ENCODE measurements at places on chromosomes 2 and 18. TPM values are rescaled to one million over a fixed set of nuclear protein-coding genes. Genes with fewer than 3 reads are reported as not detected.

- DNase-seq, result no peak
Observed at GRCh38 chr2:59912042-59912441, 641.4 kb downstream of the BCL11A start.

GRCh38 chr2:217666338-217666737, 336.5 kb downstream of the TNS1 start:
- DNase-seq, result no peak

DNA sequence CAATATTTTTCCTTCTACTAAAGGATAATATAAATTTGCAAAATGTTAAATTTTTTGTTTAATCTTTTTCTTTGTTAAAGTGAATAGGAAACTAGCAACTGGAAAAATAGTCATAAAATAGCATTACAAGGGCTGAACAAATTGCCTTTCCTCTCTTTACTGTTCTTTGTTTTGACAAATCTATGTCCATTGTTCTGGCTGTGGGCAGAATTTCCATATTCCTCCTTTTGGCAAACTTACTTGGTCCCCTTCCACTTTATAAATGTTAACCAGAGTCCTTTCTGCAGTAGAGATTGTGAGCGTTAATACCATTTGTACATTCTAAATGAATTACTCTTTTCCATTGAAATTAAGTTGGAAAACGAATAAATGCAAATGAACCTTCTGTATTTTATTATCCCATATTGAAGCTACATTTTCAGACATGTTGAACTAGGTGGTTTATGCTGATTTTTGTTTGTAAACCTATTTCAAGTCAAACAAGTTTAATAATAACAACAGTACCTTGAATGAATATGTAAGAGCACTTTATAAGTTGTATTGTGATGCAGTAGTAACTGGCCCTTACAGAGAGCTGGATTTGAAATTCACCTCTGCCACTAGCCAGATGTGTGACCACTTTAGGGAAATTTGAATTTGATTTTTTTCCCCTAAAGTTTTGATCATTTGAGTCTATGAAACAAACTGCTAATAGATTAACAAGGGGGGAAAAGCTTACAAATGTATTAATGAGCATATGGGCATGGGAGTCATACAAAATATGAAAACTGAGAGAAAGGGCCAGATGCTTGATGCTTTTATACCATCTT, 3.3 kb downstream of the RNF125 start:
- no peak for DNase-seq

DNA sequence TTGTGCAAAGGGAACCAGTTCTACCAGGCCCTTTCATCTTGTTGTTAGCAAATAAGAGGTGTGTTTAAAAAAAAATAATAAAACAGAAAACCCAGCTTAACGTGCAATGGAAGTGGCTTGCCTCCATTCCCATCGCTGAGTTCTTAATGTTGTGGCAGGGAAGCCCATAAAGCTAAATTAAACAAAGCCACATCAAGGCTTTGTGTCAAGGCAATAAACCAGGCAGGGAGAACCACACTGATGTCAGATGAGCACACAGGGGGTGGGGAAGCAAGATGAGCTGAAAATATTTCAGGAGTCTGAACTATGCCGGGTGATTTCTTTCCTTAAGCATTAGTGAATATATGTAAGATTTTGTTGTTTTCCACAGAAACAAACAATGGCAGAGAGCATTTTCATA, 73.5 kb downstream of the PHLPP1 start:
- DNase-seq, result no peak

Gene KLF7
- 25.1 TPM for polyA plus RNA-seq
